Skin of body (tissue), 3 donors: ENCODE measurements at places on chromosomes 1 and 21. TPM values are rescaled to one million over a fixed set of nuclear protein-coding genes. Genes with fewer than 3 reads are reported as not detected.

SPRR3 gene
- total RNA-seq: 0.69 TPM

- DNase-seq: no peak
Observed at GRCh38 chr1:21335750-21336224, 45.5 kb upstream of the ECE1 start.

KIRREL1 gene
- total RNA-seq: 36.0 TPM

DNA sequence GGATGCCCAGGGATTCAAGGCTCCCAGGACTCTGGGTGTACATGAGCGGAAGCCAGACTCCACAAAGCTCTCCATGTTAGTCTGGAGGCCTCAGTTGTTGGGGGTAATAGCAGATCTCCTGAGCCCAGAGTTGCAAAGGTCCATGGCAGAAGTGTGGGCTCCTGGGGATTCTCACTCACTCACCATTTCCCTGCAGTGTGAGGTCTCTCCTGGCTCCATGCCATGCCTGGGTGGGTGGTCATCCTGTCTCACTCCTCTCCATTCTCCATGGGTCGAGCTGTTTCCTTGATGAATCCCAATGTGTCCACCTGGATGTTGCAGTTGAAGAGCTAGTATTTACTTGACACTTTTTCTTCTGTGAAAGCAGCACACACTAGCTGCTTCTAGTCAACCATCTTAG lies 156.8 kb upstream of the LRRC7 start:
- DNase-seq: no peak

FCGR1A gene
- 3.3 TPM for total RNA-seq

DNA sequence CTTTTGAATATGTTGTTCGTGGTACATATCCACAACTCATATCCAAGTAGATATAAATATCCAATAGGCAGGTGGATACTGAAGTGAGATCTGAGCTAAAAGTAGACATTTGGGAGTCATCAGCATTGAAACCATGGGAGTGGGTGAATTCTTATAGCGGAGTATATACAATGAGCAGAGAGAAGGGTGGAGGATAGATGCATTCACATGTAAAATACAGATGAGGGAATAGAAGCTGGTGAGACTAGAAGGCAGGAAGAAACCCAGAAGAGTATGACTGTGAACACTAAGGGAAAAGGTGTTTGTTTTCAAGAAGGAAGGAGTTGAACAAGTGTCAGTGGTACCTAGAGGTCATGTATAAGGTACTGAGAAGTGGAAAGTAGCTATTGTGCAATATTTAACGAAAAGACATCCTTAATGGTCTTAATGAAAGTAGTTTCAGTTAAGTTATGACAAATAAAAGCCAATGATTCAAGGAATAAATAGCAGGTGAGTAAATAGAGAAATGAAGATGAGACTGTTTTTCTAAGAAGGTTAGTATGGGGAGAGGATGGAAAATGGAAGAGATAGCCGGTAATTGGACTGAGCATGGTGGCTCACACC lies 181.6 kb upstream of the CACYBP start:
- no peak for DNase-seq

RNPC3 gene
- total RNA-seq: 14.3 TPM

ARTN gene
- 0.49 TPM for total RNA-seq

DNA sequence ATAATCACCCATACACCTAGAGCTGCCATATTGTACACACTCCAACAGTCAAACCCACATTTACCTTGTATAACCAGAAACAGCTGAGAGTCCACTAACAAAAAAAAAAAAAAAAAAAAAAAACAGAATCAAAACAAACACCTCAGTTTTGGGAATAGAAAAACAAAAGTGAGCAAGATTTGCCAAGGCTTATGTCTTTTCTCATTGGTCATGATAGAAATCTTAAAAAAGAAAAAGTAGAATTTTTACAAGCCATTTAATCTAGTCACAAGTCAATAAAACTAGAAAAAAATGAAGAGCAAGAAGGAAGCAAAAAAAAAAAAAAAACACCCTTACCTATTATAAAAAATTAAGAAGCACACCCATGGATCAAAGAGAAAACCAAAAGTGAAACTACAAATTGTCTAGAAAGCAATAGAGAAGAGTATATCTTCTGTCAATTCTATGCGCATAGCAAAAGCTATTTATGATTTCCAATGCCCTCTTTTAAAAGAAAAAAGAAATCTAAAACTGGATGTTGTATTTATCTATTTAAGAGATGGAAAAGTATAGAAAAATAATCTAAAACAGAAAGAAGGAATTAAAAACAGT lies 113.2 kb upstream of the GALNT2 start:
- no peak for DNase-seq

DNA sequence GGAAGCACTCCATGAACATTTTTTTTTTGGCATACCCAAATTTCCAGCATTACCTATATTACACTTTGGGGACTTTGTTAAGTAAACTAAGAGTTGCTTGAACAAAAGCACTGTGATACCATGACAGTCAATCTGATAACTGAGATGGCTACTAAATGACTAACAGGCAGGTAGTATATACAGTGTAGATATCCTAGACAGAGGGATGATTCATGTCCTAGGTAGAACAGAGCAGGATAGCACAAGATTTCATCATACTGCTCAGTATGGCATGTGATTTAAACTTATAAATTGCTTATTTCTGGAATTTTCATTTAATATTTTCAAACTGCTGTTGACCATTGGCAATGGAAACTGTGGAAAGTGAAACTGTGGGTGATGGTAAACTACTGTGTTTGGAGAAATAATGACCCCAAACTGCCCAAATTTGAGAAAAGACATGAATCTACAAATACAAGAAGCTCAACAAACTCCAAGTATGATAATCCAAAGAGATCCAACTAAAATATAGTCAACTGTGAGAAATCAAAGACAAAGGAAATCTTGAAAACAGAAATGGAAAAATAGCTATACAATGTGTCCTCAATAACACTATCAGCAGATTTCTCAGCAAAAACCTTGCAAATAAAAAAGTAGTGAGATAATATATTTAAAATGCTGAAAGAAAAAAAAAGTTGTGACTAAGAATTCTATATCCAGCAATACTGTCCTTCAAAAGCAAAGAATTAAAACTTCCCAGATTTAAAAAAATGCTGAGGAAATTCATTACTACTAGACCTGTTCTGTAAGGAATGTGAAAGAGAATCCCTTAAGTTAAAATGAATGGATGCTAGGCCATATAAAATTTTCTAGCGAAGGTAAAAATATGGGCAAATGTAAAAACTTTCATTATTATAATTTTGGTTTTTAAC lies 410.4 kb downstream of the DUSP10 start:
- no peak for DNase-seq

DNA sequence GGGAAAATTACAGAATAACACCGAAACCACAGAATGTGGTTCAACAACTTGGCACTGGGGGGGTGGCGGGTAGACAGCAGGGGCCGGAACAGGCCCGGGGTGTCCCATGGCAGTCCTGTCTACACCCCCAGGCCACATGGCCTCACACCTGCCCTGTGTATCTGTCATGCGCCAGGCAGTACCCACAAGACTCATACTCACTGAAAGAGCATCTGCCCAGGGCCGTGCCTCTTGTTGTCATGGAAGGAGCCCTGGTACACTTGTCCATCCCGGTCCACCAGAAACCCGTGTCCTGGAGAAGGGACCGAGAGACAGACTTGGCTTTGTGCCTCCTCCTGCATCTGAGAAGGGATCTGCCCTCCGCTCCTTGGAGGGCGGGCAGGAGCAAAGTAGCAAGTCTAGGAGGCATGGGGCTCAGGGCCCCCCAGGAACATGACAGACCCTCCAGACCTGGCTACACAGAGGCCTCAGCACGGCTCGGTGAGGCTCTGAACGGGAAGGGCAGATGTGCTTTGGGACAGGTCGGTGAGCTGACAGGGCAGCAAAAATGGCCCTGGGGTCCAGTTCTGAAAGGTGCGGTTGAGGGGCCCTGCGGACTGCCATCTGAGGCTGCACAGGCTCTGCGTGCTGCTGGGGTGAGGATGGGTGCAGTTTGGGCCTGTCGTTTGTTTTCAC lies 5.6 kb downstream of the MORN1 start:
- no peak for DNase-seq

- peak; percentile 93 for DNase-seq
Observed at GRCh38 chr1:230849451-230850224, 18.7 kb downstream of the C1orf198 start.

- no peak for DNase-seq
Observed at GRCh38 chr1:161885759-161886158, 119.6 kb downstream of the ATF6 start.

DNA sequence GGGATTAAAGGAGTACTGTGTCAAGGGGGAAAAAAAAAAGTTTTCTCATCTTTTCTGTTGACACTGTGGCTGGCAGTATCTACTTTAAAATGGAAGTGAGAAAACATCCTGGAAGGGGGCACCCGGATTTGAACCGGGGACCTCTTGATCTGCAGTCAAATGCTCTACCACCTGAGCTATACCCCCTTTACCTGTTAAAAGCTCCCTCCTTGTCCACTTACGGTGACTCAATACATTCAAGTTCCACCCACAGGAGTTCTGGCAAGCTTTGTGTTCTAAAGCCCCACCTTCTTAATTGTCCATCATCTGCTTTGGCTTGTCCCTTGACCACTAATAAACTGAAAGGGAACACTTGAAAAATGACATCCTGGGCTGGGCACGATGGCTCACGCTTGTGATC lies 68.2 kb downstream of the FNBP1L start:
- DNase-seq: no peak

DNA sequence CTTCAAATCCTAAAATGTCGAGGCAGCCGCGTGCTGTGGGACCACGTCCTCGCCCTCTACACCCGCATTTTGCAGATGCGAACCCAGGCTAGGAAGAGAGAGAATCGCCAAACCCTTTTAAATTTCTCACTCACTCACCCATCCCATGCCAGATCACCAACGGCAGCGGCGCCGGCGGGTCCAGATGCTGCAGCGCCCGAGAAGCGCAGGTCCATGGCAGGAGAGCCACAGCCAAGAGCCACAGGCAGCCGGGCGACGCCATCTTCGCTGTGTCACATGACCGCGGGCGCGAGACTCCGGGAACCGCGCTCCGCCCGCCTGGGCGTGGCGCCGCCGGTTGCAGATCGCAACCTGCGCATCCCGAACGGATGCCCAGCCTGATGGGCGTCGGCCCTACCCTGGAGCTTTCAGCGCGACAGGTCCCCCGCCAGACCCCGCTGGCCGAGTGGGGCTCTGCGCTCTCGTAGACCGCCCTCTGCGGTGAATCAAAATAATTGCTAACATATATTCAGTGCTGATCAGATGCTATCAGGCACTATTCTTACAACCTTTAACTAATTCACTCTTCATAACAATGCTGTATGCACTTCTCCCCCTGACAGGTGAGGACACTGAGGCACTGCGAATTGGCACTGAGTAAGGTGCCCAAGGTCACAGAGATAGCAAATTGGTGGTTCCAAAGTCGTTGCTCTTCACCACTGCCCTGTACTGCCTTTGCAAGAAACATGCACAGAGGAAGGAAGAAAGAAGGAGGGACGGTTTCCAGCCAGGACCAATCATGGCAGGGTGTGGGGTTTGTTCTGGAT lies at the start of gene PPT1:
PPT1 (minus strand) TSS at position 276 of the 806 bp plus-strand sequence; CDS start at position 262, 14 bp downstream.
- peak; percentile 11 for DNase-seq

DNA sequence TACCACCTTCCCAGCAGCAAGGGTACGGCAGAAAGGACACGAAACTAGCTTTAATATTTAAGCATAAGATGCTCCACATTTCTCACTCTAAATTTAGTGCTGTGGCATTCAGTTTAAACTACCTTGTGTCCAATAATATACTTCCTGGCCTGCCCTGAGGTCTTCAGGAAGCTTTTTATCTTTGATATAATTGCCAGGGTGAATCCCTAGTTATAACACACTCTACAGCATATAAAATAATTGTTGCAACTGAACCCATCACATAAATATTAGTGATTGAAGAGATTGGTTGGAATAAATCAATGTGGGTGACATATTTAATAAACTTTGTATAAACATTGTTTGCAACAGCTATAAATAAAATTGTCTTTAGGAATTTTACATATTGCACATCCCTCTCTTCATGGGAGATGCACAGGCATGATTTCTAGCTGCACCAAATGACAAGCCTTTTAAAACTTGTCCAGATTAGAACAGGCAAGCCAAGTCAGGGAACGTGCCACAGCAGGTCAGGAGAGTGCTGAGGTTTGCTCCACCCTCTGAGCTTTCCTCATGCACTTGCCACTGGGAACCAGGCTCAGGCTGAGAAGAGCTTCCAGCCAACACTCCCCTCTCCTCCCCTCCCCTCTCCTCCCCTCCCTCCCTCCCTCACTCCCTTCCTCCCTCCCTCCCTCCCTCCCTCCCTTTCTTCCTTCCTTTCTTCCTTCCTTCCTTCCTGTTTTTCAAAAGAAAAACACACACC lies 623.2 kb upstream of the PKN2 start:
- DNase-seq: peak; percentile 30

AKR1A1 gene
- total RNA-seq: 81.1 TPM

DNA sequence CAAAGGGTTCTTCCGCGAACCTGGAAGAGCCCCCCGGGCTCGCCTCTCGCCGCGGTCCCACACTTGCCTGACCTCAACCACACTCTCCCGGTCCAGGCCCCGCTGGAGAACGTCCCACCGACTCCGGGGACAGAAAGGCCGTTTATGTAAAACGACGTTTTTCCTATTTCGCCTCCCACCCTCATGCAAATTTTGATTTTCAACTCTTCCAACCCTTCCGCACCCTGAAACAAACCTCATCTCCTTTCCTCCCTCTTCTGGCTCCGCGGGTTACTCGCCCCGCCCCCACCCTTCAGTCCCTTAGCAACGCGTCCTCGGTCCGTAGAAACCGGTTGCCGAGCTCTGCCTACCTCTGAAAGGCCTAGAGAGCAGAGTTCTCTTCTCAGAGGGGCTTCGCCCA lies at the start of gene C1orf141:
C1orf141 (minus strand) TSS at position 276 of the 400 bp plus-strand sequence. CDS start 7,730 bp downstream, outside the sequence.
- DNase-seq: no peak

MPZ gene
- 26.5 TPM for total RNA-seq

DNA sequence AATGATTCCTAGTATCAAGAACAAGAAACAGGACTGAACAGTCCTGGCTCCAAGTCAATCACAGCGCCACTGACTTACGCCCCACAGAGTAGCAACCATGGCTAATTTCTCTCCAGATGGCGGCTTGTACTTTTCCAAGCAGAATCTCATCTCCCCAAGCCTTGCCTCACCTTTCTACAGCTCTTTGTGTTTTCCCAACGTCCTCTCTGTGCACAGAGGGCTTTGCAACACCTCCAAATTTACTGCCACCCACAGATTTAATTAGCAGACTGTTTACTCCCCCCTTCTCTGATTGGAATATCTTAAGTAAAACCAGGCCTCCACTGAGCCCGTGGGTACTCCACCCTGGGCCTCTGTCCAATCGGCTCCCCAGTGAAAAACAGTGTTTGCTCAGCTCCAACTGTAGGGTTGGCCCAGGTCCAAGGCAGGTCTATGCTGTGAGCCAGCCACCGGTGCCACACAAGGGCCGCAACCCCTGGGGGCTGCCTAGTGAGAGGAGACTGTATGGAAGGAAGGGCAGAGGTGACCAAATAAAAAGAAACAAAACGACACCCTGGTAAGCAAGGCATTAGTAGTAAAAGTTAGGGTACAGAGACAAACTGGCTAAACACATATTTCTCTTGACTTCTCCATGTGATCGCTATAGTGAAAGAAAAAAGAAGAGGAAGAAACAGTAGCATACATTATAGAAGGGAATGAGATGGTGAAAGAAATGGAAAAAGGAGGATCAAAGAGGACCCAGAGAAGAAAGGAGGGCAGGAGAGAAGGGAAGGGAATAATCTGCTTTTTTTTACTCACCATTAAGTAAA lies 128.4 kb upstream of the SOD1 start:
- no peak for DNase-seq

GRCh38 chr1:229230893-229231753 lies 39.8 kb upstream of the RAB4A start:
- peak; percentile 32 for DNase-seq
